ENCODE measurements at places on chromosomes 2 and 18. TPM values are rescaled to one million over a fixed set of nuclear protein-coding genes. Genes with fewer than 3 reads are reported as not detected.

DNA sequence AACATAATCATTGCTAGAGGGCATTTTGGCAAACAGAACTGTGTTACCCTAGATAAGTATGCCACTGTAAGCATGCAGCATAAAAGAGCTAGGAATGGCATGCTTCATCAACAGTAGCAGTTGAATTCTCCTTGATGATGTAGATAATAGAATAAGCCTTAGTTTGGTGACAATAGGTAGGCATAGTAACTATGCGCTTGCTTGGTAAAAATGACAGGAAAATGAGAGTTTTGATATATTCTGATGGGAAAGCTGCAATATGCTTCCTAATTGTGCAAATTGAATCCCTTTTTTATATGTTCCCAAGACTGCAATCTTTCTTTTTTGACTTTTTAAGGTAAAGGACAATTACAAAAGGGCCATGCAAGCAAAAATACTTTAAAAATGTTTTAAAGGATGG is 930.9 kb upstream of the FAM98A start:
- no peaks in the 10 kb centered on the region for H3K4me1 ChIP-seq
- H3K27ac ChIP-seq: no peak overlapping the region
- no peaks in the 10 kb centered on the region for H3K27me3 ChIP-seq
- no peaks in the 10 kb centered on the region for H3K36me3 ChIP-seq
- no peak for DNase-seq

- no peaks in the 10 kb centered on the region for H3K27me3 ChIP-seq
- H3K27ac ChIP-seq: no peak overlapping the region
- no peak overlapping the region for H3K4me3 ChIP-seq
These were observed 80.9 kb downstream of the CDH20 start for GRCh38 chr18:61414086-61414485.

DNA sequence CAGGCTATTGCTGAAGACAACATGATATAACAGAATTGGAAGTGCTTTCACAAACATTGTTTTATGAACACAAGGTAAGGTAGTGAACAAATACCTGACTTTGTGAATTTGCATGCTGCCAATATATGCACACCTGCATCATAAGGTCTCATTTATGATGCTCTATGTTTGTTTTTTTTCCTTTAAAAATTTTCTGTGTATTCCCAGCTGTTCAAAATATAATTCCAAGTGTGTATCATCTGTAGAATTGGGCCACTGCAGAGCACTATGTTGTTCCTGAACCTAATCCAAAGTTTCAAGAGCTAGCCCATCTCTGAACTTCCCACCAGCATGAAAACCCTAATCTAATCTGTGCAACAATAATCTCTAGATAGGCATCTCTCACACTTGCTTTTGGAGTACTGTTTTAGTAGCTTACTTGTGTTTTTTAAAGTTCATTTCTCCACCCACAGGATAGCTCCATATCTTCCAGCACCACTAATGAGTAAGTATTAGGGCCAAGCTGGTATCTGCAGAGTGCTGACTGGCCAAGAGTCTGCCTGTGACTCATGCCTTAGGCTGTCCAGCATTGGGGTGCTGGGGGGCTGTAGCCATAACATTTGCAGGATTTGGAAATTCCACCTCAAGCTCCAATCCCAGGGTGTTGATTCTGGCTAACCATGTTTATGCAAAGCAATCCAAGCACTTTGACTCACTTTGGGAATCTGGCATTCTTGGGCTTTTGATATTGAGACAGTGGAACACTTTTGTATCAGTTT is 208.2 kb upstream of the REV1 start:
- no peaks in the 10 kb centered on the region for H3K27me3 ChIP-seq
- H3K4me3 ChIP-seq: no peak overlapping the region
- H3K36me3 ChIP-seq: no peaks in the 10 kb centered on the region
- peaks cover 21% of the 10 kb centered on the region for H3K4me1 ChIP-seq

- DNase-seq: no peak
- H3K4me1 ChIP-seq: peaks cover 8% of the 10 kb centered on the region
- no peaks in the 10 kb centered on the region for H3K27me3 ChIP-seq
- H3K36me3 ChIP-seq: no peaks in the 10 kb centered on the region
These were observed 50.1 kb upstream of the MYCN start for GRCh38 chr2:15890124-15890754.

GRCh38 chr2:227848586-227848985 is 22.8 kb upstream of the DAW1 start:
- no peak for DNase-seq
- no peak overlapping the region for H3K4me3 ChIP-seq
- H3K27me3 ChIP-seq: no peaks in the 10 kb centered on the region
- no peaks in the 10 kb centered on the region for H3K36me3 ChIP-seq

DNA sequence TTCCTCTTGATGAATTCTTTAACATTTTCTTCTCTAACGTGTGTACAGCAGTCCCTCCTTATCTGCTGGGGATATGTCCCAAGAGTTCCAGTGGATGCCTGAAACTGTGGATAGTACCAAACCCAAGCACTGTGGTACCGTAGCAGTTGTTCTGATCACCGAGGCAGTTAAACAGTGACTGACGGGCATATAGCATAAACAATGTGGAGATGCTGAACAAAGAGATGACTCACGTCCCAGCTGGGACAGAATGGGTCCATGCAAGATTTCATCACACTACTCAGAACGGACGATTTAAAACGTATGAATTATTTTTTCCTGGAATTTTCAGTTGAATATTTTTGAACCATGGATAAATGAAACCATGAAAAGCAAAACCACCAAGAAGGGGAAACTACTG is 54.5 kb upstream of the SPAG16 start:
- no peaks in the 10 kb centered on the region for H3K4me1 ChIP-seq
- H3K36me3 ChIP-seq: no peaks in the 10 kb centered on the region
- no peaks in the 10 kb centered on the region for H3K27me3 ChIP-seq
- DNase-seq: no peak
- H3K27ac ChIP-seq: no peak overlapping the region

DNA sequence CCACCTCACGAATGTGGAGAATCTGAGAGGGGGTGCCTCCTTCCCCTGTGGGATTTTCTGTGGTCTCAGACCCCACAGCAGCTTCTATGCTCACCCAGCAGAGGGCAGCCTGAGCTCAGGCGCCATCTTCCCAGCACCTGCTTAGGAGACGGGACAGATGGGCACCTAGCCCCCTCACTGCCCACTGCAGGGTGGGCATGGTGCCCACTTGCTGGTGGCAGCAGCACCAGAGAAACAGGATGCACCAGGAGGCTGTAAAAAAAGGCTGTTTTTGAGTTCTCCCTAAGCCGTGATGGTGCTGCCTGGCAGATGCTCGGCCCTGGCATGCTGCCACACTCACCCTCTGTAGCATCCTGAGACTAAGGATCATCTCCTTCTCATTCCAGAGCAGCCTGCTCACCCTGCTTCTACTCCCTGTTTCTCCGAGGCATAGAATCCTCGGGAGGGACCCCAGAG is 19.1 kb upstream of the SLC20A1 start:
- H3K36me3 ChIP-seq: no peaks in the 10 kb centered on the region
- DNase-seq: peak; percentile 58
- H3K27me3 ChIP-seq: peaks cover 5% of the 10 kb centered on the region
- peak overlapping the region; percentile 30 for H3K4me3 ChIP-seq
- peaks cover 44% of the 10 kb centered on the region for H3K4me1 ChIP-seq

- H3K4me1 ChIP-seq: no peaks in the 10 kb centered on the region
- no peak for DNase-seq
- no peaks in the 10 kb centered on the region for H3K27me3 ChIP-seq
- H3K4me3 ChIP-seq: no peak overlapping the region
- no peak overlapping the region for H3K27ac ChIP-seq
- no peaks in the 10 kb centered on the region for H3K36me3 ChIP-seq
These were observed 19.5 kb upstream of the POMC start for GRCh38 chr2:25187729-25188350.

NEU2 gene
- total RNA-seq: not detected

APCDD1 gene
- 10.2 TPM for total RNA-seq

DNA sequence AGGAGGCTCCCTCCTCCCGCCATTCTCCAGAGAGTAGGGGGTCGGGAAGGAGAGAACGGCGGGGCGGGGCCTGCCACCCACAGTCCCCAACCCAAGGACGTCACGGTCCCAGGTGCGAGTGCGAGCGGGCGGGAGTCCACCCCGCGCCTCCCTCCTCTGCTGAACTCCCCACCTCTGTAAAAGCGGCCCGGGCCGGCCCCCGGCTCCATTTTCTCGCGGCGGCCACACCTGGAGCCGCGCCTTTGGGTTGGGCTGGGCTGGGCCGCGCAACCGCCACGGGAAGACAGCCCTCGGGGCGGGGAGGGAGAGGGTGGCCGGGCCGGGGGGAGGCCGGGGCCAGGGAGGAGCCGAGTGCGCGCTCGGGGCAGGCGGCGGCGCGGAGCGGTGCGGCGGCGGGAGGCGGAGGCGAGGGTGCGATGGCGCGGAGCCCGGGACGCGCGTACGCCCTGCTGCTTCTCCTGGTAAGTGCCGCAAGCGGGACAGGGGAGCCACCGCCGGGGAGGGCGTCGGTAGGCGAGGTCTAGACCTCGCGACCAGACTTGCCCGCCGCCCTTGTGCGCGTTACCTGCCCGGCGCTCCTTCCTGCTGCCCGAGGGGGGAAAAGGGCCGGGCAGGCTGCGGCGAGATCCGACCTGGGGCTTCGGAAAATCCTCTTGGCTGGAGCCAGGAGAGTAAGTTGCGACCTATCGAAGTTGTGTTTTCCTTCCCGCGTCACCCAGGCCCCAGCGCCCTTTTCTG is at the start of gene DSG2:
Gene DSG2, plus strand, starts transcription at position 342 of the 738 bp plus-strand sequence. Its CDS starts 75 bp downstream, at position 417.
- peaks cover 12% of the 10 kb centered on the region for H3K4me1 ChIP-seq
- H3K27ac ChIP-seq: peak within 1 kb of the TSS; percentile 58
- H3K27me3 ChIP-seq: peaks cover 11% of the 10 kb centered on the region
- peak; percentile 51 for DNase-seq

DNA sequence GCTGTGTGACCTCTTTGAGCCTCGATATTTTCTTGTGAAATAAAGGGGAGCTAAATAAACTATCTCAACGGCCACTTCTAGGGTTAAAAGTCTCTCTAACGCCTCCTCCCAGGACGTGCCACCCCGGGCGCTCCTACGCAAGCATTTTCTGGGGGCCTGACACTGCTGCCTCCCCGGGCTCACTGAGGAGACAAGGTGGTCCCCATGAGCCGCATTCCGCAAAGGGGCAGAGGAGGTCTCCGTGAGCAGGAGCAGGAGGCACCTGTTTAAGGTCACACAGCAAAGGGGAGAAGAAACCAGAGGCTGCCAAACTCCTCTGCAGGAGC is 913 bp upstream of the WNT10A start:
- H3K36me3 ChIP-seq: no peaks in the 10 kb centered on the region
- H3K27ac ChIP-seq: no peak overlapping the region
- H3K27me3 ChIP-seq: peaks cover 97% of the 10 kb centered on the region
- H3K4me1 ChIP-seq: peaks cover 26% of the 10 kb centered on the region

POU3F3 gene
- not detected for total RNA-seq

GRCh38 chr18:52337276-52337675 is 2.7 kb upstream of the DCC start:
- no peak for DNase-seq
- H3K27ac ChIP-seq: no peak overlapping the region
- peaks cover 50% of the 10 kb centered on the region for H3K27me3 ChIP-seq
- no peak overlapping the region for H3K4me3 ChIP-seq
- H3K36me3 ChIP-seq: no peaks in the 10 kb centered on the region

- H3K4me3 ChIP-seq: no peak overlapping the region
- no peak for DNase-seq
- H3K27me3 ChIP-seq: no peaks in the 10 kb centered on the region
- H3K4me1 ChIP-seq: peaks cover 7% of the 10 kb centered on the region
These were observed 87.1 kb downstream of the LAMA3 start for GRCh38 chr18:23776306-23776705.

DNA sequence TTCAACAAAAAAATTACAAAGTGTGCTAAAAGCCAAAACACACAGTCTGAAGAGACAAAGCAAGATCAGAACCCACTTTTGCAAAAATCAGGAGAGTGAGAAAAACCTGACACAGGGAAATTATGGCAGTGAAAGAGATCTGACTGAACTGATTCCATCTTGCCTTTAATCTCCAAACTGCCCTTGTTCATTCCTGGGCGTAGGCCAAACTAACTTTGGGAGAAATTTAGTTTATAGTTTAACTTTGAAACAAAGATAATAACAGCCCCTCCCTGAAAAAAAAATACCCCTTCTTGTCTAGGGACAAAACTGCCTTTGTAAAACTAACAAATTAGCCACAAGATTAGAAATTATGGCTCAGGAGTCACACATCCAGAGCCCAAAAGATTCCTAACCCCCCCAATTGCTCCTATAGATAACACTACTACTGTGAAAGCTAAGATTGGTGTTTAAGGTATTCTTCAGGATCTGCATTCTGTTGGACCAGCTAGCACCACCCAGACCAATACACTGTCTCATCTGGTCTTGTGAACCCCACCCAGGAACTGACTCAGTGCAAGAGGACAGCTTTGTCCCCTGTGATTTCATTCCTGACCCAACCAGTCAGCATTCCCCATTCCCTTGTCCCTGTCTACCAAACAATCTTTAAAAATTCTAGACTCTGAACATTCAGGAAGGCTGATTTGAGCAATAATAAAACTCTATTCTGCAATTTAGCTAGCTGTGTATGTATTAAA is 226.1 kb upstream of the SH3BP4 start:
- no peak overlapping the region for H3K27ac ChIP-seq
- no peak for DNase-seq
- no peaks in the 10 kb centered on the region for H3K27me3 ChIP-seq
- H3K4me3 ChIP-seq: no peak overlapping the region

- H3K27me3 ChIP-seq: no peaks in the 10 kb centered on the region
- no peak overlapping the region for H3K4me3 ChIP-seq
- DNase-seq: no peak
- no peaks in the 10 kb centered on the region for H3K36me3 ChIP-seq
- no peaks in the 10 kb centered on the region for H3K4me1 ChIP-seq
These were observed 31.3 kb upstream of the SLC25A52 start for GRCh38 chr18:31791817-31792579.

GRCh38 chr2:180778291-180778690 is 202.1 kb upstream of the UBE2E3 start:
- H3K4me1 ChIP-seq: no peaks in the 10 kb centered on the region
- H3K36me3 ChIP-seq: no peaks in the 10 kb centered on the region
- H3K27ac ChIP-seq: no peak overlapping the region
- no peaks in the 10 kb centered on the region for H3K27me3 ChIP-seq
- H3K4me3 ChIP-seq: no peak overlapping the region
- no peak for DNase-seq

MAPK4 gene
- 42.4 TPM for total RNA-seq

DNA sequence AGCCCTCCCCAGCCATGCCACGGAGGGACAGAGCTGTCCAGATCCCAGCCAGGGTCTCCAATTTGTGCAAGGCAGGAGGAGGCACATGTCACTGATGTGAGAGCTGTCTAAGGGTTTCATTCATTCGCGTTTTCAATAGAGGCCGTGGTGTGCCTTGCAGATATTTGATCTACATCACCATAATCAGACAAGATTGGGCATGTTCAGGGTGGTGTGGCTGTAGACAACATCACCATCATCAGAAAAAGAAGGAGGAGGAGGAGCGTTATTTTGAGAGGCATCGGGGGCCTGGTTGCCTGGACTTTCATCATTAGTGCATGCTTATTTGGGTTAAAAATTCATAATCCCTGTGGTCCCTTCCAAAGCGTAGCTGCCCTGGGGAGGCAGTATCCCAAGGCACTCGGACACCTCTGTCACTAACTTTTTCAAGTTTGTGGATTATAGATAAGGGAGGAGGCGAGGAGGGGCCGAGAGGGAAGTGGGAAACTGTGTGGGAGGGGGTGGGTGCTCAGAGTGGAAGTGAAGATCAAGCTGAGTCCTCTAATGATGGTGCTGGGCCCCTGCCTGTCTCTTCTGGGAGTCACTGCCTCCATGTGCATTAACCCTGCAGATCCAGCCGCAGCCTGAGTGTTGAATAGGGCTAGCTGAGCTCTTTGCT is 194.1 kb downstream of the CTIF start:
- no peak overlapping the region for H3K27ac ChIP-seq
- peaks cover 46% of the 10 kb centered on the region for H3K4me1 ChIP-seq
- H3K27me3 ChIP-seq: no peaks in the 10 kb centered on the region
- H3K36me3 ChIP-seq: no peaks in the 10 kb centered on the region

CHST10 gene
- total RNA-seq: 10.0 TPM

- peaks cover 3% of the 10 kb centered on the region for H3K36me3 ChIP-seq
- peaks cover 4% of the 10 kb centered on the region for H3K4me1 ChIP-seq
- no peaks in the 10 kb centered on the region for H3K27me3 ChIP-seq
These were observed 752 bp downstream of the MGAT4A start for GRCh38 chr2:98730053-98730706.

TMEM18 gene
- total RNA-seq: 11.1 TPM
